Brain pericyte (primary cell): ENCODE measurements at places on chromosomes 7 and 10.

DNA sequence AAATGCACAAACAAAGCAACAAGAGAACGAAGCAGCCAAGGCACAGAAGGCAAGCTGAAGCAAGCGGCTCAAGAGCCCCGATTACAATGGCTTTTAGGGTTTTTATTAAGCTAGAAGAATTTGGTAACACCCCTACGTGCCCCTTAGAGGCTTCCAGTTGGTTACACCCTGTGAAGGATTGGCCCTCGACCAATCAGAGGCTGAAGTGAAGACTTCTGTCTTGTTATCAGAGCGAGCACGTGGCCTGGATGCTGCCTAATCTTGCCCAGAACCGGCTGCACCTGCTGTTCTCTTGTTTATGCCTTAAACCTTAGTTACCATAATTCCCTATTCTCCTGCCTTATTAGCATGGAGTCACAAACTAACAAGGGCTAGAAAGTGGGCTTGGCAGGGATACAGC is 21.4 kb downstream of the KCNK18 start:
- DNase-seq = no peak

GRCh38 chr7:139394540-139394939 is 34.8 kb downstream of the LUC7L2 start:
- DNase-seq = no peak

DNA sequence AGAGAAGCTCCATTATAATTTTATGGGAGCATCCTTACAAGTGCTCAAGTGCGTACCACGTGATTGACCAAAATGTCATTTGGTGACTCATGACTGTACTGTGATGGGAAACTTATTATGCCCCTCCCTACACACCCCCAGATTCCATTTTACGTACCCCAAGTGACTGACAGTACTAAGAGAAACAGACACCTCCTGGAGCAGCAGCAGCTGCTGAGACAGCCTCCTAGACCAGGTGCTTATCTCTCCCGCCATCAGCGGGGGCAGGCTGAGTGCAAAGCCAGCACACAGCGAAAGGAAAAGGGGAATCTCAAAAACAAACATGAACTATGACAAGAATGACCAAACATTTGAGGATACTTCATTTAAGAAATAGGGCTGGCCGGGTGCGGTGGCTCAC is 4.2 kb upstream of the ADAM12 start:
- DNase-seq = no peak

DNA sequence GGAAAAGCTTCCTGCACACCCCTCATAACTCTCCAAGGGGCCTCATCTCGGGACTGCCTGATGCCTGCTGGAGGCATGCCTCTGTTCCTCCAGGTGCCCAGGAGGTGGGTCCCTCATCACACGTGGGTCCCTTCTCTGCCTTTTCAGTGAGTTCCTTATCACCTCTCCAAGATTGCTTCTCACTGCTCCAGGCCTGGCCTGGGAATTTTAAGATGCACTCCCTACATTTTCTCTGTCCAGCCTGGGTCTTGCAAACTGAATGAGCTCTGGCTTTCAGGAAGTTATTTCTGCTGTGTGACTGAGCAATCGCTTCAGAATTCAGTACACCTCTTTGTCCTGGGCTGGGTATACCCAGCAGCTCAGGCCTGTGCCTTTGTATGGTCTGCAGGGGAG is 43.8 kb downstream of the LRRC18 start:
- no peak for DNase-seq

DNA sequence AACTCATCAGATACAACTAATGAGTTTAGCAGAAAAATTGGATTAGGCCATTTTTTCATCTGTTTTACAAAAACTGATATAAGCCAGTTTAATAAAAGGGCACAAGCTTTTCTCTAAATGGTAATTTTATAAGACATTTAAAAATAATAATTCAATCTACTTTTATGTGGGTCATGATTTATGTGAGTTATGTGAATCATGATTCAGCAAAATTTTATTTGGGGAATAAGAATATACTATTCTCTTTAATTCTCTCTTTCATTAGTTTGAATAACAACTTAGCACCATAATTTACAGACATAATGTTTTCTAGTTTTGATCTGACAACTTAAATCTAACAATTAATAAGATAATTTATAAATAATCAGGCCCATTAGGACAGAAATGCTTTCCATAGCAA is 63.8 kb upstream of the TEX47 start:
- no peak for DNase-seq

DNA sequence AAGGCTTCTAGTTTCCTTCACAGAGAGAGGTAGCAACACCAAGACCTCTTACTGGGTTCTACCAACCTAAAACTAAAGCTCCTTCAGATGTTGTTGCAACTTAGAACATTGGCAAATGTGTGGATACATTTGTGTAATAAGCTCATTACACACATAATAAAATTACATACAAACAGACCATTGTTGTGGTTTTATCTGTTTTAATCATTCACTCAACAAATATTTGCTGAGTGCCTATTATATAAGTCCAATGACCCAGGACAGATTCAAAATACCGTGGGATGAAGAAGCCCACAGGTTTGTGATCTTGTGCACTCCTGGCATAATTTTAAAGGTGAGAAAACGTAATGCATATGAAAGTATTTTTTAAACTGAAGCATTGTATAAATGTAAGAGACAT is 160.4 kb upstream of the NPVF start:
- no peak for DNase-seq

- DNase-seq = no peak
These were observed 24.6 kb upstream of the DDX50 start for GRCh38 chr10:68876246-68877138.

DNA sequence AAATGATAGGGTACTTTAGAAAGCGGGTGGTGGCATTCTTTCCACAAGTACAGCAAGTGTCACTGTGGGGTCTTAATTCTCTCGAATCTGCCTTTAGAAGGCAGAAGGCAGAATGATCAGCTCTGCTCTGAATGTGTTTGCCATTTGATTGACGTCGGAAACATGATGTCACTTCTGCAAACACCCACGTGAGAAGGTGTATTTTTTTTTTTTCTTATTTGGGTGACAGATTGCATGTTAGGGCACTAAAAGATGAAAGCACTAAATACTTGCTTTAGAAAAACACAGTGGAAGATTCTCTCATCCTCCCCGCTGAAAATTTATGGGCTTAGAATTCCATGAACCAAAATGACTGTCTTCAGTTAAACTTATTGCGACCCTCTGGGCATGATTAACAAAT is 150.2 kb downstream of the TCF7L2 start:
- no peak for DNase-seq

DNA sequence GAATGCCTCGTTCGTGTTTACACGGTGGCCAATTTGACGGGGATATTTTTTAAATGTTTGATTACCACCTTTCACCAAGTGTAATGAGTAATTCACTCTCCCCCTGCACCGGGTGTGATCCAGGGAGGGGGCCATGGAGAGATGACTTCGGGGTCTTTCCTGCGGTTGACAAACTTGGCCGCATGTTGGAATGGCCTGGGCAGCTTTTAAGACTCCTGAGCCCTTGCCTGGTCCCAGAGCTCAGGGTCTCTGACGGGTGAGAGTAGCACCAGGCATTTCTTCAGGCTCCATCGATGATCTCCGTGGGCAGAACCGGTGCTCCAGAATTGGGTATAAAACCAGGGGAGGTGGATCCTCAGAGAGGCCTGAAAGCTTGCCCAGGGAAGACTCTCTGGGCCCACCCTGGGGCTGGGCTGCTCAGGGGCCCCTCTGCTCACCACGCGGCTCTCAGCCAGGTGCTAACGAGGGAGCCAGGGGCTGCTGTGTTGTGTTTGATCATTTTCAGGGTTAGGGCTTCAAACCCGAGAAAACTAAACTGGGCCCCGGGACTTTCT is 882 bp downstream of the ZNF282 start:
- no peak for DNase-seq

DNA sequence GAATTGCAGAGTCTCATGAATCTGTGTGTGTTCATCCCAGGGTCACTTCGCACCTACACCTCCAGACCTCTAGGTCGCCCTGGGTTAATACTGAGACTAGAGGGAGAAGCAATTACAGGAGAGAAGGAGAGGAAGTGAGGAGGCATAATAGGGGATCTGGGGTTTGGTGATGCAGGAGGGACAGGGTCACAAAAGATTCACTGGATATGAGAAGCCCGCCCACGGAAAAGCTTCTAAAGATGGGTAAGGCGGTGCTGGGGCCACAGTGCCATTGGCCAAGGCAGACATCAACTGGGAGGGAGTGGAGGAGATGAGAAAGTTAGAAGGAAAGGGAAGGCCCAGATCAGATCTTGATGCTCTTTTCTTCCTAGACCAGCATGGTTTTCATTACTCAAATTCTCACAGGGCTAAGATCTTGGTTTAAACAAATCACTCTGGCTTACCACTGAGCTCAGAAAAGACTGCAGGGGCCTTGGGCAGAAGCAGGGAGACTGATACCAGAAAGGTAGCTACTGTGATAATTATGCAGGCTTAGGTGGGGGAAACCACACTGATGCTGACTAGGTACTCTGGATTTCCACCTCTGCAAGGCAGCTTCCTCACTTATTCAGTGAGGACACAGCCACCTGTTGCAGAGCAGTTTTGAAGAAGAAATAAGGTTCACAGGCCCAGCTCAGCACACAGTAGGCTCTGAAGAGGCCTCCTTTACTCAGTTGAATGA is 17.4 kb upstream of the ZNF273 start:
- DNase-seq = no peak

GRCh38 chr10:77038407-77038806 is 599.2 kb downstream of the KCNMA1 start:
- no peak for DNase-seq

GRCh38 chr10:51168086-51168815 is 94.0 kb downstream of the PRKG1 start:
- no peak for DNase-seq

- no peak for DNase-seq
These were observed 16.1 kb upstream of the JMJD1C start for GRCh38 chr10:63481815-63482421.

DNA sequence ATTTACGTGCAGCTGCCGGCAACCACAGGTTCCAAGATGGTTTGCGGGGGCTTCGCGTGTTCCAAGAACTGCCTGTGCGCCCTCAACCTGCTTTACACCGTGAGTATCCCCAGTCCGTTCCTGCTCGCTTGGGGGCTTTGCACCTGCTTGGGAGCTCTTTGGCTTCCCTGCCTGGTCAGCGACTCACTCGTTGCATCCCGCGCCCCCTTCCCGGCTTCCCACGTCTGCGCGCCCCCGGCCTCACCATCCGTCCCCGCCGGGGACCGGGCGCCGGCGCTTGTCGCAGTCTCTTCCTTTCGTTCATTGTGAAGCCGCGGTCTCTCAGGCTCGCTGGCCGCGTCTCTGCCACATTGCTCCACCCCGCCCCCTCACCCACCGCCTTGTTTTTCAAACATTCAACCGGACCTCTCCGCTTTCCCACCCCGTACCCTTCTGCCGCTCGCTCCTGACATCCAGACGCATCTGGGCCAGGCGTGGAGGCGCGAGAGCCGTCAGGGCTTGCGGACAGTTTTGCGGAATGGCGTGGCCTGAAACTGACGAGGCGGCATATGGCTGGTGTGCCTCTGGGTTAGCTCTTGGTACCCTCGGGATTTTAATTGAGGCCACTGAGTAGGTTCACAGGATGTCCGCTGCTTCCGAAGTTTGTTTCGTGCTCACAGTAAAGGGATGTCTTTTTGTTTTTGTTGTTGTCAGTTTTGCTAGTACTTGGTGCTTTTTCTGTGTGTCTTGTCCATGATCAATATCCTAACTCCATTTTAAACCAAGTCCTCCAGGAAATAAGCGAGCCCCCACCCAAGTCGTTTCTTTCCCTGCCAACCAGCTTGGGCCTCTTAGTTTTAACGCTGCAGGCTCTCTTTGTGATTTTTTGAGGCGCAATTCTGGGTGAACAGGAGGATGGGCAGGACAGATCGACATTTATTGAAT is 639 bp downstream of the TSPAN13 start:
- no peak for DNase-seq

DNA sequence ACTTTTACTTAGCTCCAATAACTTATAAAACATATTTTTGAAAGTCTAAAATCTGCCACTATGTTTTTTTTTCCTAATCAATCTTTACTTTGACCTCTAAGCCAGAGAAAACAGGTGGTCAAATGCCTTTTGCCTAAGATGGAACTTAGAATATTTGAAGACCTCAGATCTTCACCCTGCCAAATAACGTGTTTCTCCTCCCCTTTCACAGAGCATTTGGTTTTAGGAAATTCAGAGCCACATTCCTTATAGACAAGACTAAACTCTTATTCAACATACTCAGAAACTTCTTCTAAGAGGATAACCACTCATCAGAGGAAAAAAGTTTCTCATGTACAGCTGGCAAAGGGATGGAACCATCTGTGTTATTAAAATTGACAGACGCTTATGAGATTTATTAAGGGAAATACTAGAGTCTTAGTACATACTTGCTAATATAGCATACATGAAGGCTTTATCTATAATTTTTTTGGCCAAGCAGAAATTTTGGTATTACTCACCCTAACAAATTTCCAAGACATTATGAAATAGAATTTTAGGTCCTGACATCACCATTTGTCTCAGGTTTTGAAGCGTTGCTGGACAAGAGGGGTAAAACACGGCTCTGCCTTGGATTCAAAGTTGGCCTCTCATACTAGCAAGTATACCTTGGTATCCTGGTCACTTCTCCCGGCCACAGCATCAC is 2.6 kb upstream of the EGFR start:
- DNase-seq = no peak

DNA sequence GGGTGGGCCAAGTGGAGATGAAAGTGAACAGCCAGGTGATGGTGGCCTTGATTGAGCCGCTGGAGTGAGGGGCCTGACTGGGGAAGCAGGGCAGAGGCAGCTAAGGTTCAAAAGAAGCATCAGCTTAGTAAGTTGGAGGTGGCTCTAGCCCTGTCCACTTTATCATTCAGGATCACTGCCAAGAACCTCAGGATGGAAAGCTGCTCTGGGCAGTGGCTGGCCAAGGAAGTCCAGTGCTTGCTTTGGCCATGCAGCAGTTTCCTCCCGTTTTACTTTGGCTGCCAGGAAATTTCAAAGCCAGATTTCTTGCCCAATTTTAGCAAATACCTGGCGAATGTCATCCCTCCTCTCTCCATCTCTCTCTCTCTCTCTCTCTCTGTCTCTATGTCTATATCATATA is 384.9 kb downstream of the PLXNA4 start:
- DNase-seq = no peak

DNA sequence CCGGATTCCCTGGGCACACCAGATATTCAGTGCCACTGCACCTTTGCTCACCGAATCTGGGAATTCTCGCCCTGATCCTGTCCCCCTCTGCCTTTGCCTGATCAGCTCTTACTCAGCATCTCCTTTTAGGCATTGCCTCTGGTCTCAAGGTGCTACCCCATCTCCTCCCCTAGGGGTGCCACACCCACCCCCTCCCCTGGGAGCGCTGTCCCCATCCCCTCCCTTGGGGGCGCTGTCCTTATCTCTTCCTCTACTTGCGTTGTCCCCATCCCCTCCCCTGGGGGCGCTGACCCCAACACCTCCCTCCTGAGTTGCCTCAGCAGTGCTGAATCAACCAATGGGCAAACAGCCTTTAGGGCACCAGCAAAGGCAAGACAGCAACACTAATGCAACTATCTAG is 686.9 kb upstream of the FOXK1 start:
- DNase-seq = no peak

GRCh38 chr7:128894101-128894440 is 16.4 kb downstream of the KCP start:
- DNase-seq = no peak

DNA sequence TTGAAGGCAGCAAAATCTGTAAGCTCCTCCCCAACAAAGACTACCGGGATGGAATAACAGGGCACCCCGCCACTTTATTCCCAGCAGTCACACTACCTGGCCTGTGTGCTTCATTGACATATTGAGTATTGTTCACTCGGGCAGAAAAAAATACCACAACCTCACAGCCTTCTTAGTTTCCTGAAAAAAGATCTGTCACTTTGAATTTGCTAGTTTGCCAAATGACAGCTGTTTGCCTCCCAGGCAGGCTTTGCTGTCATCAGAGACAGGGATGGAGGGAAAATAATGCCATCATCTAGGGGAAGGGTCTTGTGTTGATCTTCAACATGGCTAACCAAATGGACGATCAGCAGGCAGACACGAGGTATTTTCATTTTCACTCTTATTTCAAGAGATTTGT is 26.9 kb downstream of the BMPER start:
- no peak for DNase-seq
